Left kidney (tissue), 8 donors: ENCODE measurements at places on chromosomes 2 and 18. TPM values are rescaled to one million over a fixed set of nuclear protein-coding genes. Genes with fewer than 3 reads are reported as not detected.

GRCh38 chr2:25349397-25349796, 7.7 kb upstream of the DNMT3A start:
- no peak for DNase-seq

- no peak for DNase-seq
Measured at GRCh38 chr2:122831649-122832048, 1076.2 kb downstream of the TSN start.

GRCh38 chr2:45921921-45922320, 270.4 kb downstream of the PRKCE start:
- no peak for DNase-seq

- no peak for DNase-seq
Measured at GRCh38 chr2:100707016-100707947, 112.7 kb upstream of the NPAS2 start.

GRCh38 chr18:69556228-69556627, 155.5 kb downstream of the DOK6 start:
- DNase-seq = no peak

DNA sequence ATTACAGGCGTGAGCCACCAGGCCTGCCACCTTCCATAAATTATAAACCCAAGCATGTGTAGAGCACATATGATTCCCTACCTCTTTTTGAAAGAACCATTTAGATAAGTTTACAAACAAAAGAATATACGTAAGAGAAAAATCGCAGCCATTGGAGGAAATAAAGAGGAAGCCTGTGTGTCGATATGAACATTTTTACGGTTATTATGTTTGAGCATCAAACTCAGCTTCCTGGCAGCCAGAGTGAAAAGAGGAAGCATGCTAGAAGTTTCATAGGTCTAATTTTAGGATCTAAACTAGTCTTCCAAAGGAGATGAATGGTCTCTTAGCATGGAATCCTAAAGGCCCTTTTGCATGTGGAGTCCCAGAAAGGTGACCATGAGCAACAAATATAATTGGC, 104.3 kb downstream of the PLB1 start:
- no peak for DNase-seq

- no peak for DNase-seq
Measured at GRCh38 chr2:130183512-130184373, 1.7 kb downstream of the MZT2B start.

Gene ADAM17
- 56.6 TPM for polyA plus RNA-seq

Gene COL3A1
- polyA plus RNA-seq = 914 TPM

Gene DAPL1
- polyA plus RNA-seq = 37.6 TPM

Gene KRTCAP3
- 10.7 TPM for polyA plus RNA-seq

Gene IL36A
- polyA plus RNA-seq = not detected
